ENCODE measurements at places on chromosomes 3 and 15.

GRCh38 chr3:126959921-126960603 is 22.9 kb upstream of the PLXNA1 start:
- no peak for DNase-seq

DNA sequence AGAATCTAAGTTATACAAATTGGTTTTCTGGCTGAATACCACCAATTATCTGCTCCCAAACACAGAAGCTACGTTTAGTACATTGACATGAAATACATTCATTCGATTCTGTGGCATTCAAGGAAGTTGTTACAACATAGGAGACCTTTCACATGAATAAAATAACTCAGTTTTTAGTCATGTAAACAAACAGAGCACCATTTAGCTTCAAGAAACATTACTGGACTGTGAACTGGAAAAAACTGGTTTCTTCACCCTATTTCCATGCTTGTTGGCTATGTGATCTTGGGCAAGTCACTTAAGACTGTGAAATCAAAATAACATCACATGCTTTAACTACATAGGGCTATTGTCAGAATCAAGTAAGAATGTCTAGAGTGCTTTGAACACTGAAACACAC is 46.2 kb downstream of the NRG4 start:
- no peak for DNase-seq

GRCh38 chr3:15809313-15809712 is 11.5 kb upstream of the ANKRD28 start:
- no peak for DNase-seq

- no peak for DNase-seq
These were observed 369.7 kb upstream of the PROK2 start for GRCh38 chr3:72154391-72155335.

GRCh38 chr3:16460273-16460672 is 53.2 kb downstream of the RFTN1 start:
- DNase-seq: no peak

GRCh38 chr15:57122080-57122840 is 203.8 kb downstream of the TCF12 start:
- DNase-seq: no peak

GRCh38 chr15:43998607-43999006 is 171.8 kb downstream of the WDR76 start:
- no peak for DNase-seq

- peak; percentile 54 for DNase-seq
These were observed 32.3 kb downstream of the NKIRAS1 start for GRCh38 chr3:23884481-23884880.

DNA sequence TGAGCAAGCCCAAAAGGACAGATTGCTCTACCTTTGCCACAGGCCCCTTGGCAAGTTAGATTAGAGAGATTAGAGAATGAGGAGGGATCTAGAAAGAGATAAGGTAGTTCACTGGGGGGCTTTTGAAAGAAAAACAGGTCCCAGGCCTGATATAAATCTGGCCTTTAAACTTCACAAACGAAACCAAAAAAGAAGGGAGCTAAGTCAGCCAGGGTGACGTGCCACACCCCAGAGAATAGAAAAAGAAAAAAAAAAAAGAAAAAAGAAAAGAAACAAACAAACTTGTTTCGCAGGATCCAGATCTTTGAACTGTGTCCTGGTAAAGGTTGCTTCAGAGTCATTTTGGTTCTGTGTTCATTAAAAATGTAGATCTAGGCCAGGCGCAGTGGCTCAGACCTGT is 3.6 kb downstream of the KAT2B start:
- no peak for DNase-seq

- DNase-seq: no peak
These were observed 52.8 kb downstream of the MGLL start for GRCh38 chr3:127769284-127770081.

DNA sequence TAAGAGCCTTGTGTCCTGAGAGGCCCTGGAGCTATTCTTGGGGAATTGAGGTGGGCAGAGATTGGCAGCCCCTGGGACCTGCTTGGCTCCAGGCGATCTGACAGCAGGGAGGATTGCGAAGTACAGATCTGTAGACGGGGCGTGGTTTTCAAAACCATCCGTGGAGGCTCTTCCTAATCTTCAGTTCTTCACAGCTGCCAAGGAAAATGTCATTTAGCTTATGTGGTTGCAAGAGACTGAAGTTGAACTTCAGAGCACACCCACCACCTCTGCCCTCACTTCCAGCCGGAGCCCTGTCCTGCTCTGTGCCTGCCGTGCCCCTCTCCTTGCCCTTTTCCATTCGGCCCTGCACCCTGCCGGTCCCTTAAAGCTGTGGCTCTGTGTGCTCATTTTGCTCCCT is 12.9 kb downstream of the NISCH start:
- DNase-seq: no peak

DNA sequence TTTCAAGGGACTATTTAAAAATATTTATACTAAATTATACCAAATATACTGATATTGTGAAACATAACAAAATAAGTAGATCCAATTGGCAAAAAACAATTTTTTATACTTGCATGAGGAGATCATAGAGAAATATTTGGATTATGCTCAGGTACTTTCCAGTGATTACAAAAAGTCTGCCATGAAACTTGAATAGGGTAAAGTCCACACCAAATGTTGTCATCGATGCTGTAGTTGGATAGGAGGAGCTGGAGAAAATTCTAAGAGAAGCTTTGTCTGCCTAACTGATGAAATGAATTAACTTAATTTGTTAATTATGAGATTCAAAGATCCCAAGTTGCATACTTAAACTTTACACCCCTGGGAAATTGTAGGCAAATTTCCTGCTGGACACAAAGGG is 93.3 kb downstream of the SI start:
- DNase-seq: no peak

GRCh38 chr3:122857019-122857418 is 62.1 kb downstream of the SLC49A4 start:
- DNase-seq: no peak

GRCh38 chr15:88882785-88883184 is 12.6 kb downstream of the HAPLN3 start:
- DNase-seq: no peak

GRCh38 chr15:33724321-33725036 is 243.8 kb upstream of the CHRM5 start:
- DNase-seq: no peak

GRCh38 chr3:185062191-185062590 is 90.7 kb downstream of the C3orf70 start:
- no peak for DNase-seq

DNA sequence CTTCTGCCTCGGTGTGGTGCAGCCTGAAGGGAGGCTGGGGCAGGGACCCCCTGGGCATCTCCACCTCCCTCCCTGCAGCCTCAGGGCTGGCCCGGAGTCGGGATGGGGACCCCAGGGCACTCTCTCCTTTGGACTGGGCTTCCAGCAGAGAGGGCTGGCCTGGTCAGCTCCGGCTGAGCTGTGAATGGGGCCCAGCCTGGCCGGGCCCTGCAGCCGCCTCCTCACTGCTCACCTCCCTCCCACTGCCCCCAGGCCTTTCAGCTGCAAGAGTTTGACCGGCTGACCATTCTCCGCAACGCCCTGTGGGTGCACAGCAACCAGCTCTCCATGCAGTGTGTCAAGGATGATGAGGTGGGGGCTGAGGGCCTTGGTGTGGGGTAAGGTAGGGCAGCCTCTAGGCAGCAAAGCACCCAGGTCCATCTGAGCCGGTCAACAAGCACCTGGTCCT is 36.0 kb downstream of the PSTPIP1 start:
- DNase-seq: no peak

DNA sequence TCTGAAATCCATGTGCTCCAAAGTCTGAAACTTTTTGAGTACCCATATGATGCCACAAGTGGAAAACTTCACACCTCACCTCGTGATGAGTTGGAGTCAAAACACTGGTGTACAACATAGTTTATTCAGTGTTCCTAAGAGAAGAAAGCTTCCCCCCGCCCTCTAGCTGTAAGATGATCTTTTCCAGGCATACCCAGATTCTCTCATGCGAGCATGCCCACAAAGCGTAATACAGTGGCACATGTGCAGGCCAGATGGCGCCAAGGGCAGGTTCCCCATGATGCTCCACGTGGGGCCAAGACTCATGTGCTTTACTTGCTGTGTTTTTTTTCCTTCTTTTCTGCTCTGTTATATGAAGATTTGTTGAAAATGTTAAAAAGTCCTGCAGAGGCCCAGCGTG is 104.9 kb upstream of the LRRFIP2 start:
- no peak for DNase-seq

GRCh38 chr3:159866201-159866746 is 122.4 kb upstream of the IL12A start:
- no peak for DNase-seq

GRCh38 chr3:146865175-146865755 is 260.1 kb upstream of the PLSCR5 start:
- no peak for DNase-seq

GRCh38 chr15:92801774-92802464 is 98.2 kb upstream of the CHD2 start:
- no peak for DNase-seq

GRCh38 chr3:15342246-15342645 is 9.9 kb upstream of the SH3BP5 start:
- no peak for DNase-seq

GRCh38 chr15:97648728-97649127 is 311.8 kb upstream of the ARRDC4 start:
- DNase-seq: no peak

- no peak for DNase-seq
These were observed 6.7 kb downstream of the PLIN1 start for GRCh38 chr15:89672221-89673164.

GRCh38 chr15:41417418-41418195 is 712 bp downstream of the RTF1 start:
- peak; percentile 9 for DNase-seq

GRCh38 chr3:49454458-49454857 is 15.6 kb upstream of the DAG1 start:
- DNase-seq: no peak

DNA sequence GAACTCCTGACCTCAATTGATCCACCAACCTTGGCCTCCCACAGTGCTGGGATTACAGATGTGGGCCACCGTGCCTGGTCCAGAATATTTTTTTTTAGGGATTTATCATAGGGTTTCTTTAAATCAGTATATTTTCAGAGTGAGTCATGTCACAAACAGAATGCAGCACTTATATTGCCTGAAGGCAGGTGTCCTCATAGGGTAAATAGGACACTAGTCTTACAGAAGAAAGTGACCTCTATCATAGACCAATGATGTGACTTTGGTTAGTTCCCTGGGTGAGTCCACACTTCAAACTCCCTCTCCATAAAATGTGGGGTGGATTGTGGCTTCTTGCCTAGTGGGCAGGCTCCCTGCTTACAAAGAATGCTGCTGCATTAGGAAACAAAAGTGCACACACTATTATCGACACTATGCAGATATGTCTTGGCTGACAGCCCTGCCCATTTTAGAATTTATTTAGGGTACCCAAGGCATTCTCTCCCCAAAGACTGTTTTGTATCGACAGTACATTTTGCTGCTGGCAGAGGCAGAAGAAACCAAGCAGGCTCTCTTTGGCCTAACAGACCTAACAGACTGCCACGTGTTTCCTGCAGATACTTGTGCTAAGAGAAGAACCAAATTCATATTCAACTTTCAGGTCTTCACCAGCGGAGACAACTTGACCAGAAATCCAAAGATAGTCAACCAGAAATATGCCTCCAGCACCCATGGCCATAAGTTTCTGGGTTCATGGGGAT is 125.0 kb downstream of the MOBP start:
- no peak for DNase-seq

DNA sequence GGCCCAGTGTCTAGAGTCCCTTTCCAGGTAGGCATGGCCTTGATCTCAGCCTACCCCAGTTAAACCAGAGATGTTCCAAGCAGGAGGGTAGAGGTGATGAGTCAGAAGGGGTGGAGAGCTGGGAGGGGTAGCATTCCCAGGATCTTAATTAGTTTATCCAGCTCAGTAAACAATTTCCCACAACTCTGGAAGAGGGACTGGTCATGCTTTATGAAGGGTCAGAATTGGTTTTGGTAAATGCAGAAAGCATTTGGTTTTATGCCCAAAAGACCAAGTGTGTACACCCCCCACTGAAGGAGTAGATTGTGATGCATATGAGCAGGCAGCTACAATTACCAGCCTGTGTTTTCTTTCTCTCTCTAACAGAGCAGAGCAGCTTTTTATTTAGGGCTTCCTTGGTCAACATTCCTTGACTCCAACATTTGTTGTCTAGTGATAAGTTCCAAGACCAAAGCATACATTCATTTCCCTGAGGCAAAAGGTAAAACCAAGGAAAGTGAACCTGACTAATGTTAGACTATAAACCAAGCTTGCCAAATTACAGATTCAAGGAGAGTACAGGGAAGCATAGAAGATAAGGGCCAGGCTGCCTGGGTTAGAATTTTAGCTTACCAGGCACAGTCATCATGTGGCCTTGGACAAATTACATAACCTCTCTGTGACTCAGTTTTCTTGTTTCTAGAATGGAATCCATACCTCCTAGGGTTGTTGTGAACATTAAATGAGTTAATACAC is 17.6 kb downstream of the EXOSC7 start:
- DNase-seq: no peak

DNA sequence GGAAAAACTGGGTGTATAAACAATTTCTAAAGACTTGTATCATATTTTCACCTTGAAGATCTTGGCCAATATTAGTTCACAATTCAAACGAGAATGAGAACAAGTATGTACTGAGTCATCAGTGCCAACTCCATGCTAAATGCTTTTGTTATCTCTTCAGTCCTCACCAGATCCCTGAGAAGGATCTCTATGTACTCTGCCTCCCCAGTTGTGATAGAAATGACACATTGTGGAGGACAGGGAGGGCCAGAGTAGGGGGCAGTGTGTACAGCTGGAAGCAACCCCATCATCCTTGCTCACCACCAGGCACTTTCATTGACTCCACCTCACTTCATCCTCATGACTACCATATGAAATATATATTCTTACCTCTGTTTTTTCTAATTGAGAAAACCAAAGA is 353.7 kb upstream of the SOX2 start:
- DNase-seq: no peak

GRCh38 chr3:61559136-61559731 is 2.1 kb upstream of the PTPRG start:
- DNase-seq: no peak

GRCh38 chr3:48436855-48437254 is 3.1 kb downstream of the CCDC51 start:
- no peak for DNase-seq

GRCh38 chr3:190051641-190052040 is 69.1 kb downstream of the P3H2 start:
- DNase-seq: no peak
